Right cardiac atrium (tissue), 5 donors: ENCODE measurements at places on chromosomes 7 and 10. TPM values are rescaled to one million over a fixed set of nuclear protein-coding genes. Genes with fewer than 3 reads are reported as not detected.

Gene C7orf57
- not detected for total RNA-seq

Gene PLA2G12B
- 7.9 TPM for total RNA-seq

Gene TWIST1
- total RNA-seq: 3.3 TPM

Gene WEE2
- total RNA-seq: not detected

Gene ASB10
- 17.2 TPM for total RNA-seq

Gene ZNRF2
- 7.1 TPM for total RNA-seq

Gene NSMCE4A
- 43.1 TPM for total RNA-seq

Gene LIPK
- total RNA-seq: not detected

Gene PLCE1
- 21.0 TPM for total RNA-seq

Gene SLC18A3
- total RNA-seq: not detected
